ENCODE measurements at places on chromosomes 13 and 19.

DNA sequence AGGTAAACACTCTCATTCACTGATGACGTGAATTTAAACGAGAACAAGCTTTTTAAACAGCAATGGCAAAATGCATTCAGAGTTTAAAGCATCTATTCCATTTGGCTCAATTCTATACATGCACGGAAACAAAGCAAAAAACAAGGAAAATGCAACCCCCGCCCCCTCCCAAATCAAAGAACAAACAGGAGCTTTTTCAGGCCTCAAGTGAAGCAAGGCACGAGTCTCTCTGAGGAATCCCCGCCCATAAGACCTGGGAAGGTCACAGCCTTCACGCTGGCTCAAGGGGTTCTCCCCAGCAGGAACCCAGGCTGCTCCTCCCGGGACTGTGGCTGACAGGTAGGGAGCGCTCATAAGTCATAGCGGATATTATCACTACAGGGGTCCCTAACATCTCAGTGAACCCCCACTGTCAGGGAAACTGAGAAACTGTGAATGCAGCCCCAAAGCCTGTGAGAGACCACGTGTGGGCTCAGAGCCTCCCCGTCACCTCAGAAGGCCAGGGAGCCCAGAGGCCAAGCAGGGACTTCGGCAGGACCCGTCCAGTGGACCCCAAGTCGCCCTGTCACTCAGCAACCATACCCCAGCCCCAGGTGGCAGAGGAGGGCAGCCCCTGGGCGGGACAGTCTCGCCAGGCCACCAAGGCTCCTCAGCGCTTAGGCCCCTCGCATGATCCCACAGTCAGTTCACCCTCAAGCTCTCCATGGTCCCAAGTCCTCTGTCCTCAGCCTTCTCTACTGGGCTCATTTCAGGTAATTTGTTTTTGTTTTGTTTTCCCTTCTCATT, 117.3 kb downstream of the ZDHHC20 start:
- DNase-seq, result no peak

- DNase-seq, result no peak
Observed at GRCh38 chr13:40251343-40252032, 415.0 kb downstream of the FOXO1 start.

DNA sequence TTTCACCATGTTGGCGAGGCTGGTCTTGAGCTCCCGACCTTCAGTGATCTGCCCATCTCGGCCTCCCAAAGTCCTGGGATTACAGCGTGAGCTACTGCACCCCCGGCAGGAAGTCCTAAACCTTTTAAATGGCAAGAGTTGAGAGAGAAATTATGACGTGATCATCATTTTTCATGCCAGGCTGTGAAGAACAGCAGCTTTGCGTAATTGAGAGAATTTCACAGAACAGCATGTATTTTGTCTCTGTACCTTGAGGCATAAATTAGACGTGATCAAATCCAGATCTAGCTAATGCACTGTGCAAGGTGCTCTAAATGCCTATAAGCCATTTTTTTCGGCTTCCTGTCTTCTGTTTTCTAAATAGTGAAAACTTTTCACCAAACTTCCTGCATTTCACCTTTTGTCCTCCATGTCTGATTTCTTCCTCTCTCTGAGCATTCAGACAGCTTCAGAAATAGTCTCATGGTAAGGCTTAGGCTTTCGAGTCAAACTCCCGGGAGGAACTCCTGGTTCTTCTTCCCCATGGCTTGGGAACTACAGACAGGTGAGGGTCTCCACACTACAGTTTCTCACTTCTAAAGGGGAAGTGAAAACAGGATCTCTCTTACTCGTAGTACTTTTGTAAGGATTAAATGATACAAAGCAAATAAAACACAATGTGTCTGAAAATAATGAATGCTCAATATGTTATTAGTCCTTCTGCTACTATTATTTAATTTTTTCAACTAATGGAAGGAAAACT, 51.0 kb downstream of the WDFY2 start:
- no peak for DNase-seq

DNA sequence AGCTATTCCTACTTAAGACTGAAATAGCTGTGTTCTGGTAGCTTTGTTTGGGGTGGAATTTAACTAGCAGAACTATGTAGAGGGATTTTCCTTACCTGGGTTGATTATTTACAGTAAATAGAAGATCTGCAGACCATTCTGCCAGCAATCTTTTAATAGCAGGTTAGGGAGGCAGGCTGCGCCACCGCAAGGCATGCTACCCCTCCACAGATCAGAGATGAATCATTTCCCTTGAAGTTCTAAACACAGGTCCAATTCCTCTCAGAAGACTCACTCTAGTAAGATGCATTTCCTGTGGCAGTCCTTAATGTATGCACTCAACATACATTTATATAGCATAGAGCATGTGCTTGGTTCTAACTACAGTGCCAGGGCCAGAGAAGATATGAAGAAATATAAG, 109.0 kb downstream of the TNFRSF19 start:
- no peak for DNase-seq

DNA sequence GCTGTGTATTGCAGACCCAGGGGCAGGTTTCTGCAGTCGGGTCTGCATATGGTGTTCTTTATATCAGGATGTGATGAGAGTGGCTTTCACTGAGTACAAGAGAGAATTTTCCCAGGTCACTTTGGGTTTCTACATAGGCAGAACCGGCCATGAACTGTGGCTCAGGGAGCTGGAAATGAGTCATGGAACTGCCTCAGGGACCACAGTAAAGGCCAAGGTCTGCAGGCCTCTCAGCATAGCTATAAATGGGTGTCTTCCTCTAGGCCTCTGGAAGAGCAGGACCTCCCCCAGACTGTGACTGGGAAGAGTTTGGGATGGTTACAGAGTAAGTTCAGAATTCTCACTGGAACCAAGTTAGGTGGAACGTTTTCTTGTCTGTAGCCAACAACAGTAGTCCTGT, 51.8 kb upstream of the ZNF681 start:
- DNase-seq, result no peak

GRCh38 chr19:49549045-49549444, 21.2 kb downstream of the RCN3 start:
- no peak for DNase-seq

GRCh38 chr13:59835569-59835968, 328.2 kb downstream of the DIAPH3 start:
- no peak for DNase-seq

DNA sequence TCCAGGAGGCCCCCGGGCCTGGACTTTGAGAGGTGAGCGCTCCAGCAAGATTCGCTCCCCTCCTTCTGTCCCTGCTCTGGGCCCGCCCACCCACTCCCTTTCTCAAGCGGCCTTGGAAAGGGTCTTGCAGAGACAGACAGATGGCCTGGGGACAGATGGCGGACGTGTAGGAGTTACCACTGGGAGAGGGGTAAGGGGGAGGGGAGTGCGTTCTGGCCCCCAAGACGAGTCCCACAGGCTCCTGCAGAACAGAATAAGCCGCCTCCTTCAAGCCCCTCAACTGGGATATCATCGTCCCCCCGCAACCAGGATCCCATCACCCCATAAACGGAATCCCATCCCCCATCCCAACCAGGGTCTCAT, 3.6 kb upstream of the TNFAIP8L1 start:
- DNase-seq, result no peak

DNA sequence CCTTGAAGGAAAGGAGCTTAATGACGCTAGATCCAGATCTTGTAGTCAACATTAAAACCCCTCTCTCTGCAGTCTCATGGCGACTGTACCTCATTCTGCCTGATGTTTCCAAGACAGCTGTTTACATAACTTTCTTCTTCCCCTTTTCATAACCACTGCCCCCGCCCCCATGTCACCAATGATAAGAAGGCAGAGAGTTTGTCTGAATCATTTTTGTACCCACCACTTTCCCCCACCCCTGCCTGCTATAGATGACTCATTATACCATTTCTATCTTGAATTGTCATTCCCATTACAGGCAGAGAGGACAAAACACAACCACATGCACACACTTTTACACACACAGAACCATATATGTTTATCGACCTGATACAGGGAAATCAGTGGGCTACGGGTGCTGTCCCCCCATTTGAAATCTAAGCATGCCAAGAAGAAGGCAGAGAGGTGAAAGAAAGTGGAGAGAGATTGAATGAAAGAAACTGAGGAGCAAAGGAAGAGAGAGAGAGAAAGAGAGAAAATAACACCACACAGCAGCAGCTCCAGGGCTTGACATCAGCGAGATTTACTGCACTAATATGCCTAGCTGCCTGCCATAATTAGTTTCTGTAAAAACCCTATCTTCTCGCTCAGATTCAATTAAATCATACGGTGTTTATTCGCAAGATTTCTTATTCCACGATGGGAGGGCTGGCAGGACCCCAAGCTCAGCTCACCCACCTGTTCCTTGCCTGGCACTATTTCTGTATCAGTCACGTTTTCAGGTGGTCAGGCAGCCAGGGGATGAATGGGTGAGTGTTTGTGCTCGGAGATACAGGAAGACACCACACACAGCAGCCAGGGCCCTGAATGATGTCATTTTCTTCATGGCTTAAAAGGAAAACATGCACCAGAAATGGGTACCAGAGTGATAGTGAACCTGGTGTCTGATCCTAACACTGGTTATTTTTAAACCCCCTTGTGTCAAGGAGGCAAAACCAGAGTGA, 114.3 kb upstream of the SERP2 start:
- DNase-seq, result no peak

GRCh38 chr19:55526216-55527196, 10.4 kb downstream of the SBK2 start:
- DNase-seq, result no peak

DNA sequence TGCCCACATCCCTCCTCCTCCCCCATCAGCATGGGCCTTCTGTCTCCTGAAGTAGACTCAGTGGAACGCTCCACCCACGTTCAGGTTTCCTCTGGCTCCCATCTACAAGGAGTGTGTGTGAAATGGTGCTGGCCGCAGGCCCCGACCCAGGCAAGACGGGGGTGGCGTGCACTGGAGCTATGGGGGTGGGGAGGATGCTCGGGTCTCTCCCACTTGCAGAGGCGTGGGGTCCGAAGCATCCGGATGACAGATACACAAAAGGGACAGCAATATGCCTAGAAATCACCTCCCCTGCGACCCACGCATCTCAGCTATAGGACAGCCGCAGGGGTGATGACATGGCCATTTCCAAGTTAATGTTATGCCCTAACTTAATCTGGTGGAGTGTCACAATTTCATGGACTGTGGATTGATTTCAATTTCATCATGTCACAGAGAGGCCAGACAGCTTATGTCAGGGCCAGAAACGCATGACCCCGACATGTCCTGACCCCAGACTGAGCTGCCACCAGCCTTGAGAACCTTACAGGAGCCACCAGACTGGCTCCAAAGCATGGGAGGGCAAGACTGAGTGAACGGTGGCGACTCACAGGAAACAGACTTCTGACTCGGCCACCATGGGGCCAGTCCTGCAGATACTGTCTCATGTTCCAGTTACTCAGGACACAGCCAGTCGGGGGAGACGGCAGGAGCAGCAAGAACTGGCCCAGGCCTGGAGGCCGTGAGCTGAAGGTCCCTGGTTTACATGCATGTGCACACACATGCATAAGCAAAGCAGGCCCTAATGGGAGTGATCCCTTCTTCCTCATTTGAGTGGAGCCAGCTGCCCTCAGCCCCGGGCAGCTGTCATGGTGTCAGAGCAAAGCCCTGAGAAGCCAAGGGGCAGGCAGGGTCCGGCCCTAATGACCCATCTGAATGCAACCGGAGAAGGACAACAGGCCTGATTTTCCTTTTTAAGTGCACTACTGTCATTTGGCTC, 82.2 kb downstream of the SLC7A1 start:
- DNase-seq, result no peak

DNA sequence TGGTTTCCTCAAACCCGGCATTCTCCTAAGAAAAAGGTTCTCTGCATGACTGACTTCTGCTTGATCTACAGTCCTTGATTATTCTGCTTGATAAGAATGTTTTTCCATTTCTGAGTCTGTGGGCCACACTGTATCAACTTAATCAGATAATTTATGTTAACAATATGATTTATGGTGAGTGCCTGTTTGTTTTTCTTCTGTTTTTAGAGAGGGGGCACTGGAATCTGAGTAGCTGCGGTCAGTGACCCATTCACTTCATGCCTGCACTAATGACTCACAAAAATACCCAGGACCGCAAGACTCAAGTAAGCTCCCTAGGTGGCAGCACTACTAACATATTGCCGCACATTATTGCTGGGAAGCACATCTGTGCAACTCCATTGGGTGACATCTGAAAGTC, 542.3 kb upstream of the ATXN8OS start:
- no peak for DNase-seq

GRCh38 chr13:43877326-43877725, 2.2 kb downstream of the CCDC122 start:
- DNase-seq, result no peak

GRCh38 chr13:47036294-47037008, 139.6 kb upstream of the HTR2A start:
- DNase-seq, result no peak

- DNase-seq, result no peak
Observed at GRCh38 chr13:33931397-33932311, 113.7 kb downstream of the RFC3 start.

- no peak for DNase-seq
Observed at GRCh38 chr13:24694907-24695306, 14.7 kb downstream of the ATP12A start.

DNA sequence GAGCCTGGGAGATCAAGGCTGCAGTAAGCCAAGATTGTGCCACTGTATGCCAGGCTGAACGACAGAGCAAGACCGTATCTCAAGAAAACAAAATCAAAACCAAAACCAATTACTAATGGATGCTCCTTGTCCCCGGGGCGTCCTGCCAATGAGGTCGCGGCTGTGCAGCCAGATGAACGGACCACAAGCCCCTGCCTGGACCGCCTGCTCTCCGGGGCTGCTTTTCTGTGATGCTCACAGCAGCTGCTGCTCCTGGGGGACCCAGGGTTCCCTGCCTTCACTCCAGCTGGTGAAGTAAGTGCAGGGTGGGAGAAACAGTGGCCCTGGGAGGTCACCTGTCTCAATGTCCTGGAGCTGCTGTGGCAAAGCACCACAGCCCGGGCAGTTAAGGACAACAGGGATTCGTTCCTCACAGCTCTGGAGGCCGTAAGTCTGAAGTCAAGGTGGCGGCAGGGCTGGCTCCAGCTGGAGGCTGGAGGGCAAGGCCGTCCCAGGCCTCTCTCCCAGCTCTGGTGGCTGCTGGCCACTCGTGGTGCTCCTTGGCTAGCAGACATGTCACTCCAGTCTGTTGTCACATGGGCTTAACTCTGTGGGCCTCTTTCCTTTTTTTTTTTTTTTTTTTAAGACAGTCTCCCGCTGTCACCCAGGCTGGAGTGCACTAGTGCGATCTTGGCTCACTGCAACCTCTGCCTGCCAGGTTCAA, 10.1 kb downstream of the COPE start:
- DNase-seq, result no peak

DNA sequence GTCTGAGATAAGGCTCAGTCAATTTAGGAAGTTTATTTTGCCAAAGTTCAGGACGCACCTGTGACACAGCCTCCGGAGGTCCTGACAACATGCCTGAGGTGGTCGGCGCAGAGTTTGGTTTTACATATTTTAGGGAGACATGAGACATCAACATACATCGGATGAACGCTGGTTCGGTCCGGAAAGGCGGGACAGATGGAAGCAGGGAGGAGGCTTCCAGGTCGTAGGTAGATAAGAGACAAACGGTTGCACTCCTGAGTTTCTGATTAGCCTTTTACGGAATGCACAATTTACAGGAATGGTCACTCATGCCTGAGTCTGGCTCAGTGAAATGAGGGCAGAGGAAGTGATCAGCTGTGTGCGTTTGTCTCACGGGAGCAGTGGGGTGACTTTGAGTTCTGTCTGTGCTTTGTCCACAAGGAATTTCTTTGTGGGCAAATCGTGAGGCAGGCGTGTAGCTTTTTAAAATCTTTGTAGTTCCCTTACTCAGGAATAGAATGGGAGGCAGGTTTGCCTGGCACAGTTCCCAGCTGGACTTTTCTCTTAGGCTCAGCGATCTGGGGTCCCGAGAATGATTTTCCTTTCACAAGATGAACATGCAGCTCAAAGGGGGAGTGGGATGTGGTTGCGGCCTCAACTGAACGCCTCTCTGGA, 36.2 kb downstream of the C13orf46 start:
- DNase-seq, result no peak
